Activated CD4-positive, alpha-beta T cell treated with anti-CD3 and anti-CD28 coated beads, Interleukin-2, amount 50 U/mL, for 1 hour (primary cell): ENCODE measurements at places on chromosomes 6 and 20.

GRCh38 chr20:34976286-34976685 is 20.6 kb downstream of the MYH7B start:
- DNase-seq = no peak

GRCh38 chr20:4573564-4574355 is 147.9 kb upstream of the PRND start:
- DNase-seq = no peak

DNA sequence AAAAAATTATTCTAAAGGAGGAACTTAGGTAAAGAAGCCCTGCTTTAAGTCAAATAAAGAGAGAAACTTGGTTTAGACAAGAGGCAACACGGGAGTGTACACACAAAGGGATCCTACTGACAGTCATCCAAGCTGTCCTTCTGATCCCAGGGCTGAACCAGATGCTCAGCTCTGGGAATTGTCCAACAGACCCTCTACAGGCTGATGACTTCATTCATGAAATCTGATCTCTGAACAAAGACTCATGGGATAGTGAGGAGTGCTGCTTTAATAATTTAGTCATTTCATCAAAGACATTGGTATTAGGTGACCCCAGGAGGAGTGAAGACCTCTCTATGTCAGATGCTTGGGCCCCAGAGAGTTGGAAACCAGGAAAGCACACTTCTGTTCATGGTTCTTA is 65.6 kb upstream of the ARMH2 start:
- no peak for DNase-seq

GRCh38 chr6:42336431-42336830 is 115.3 kb downstream of the TRERF1 start:
- DNase-seq = no peak

DNA sequence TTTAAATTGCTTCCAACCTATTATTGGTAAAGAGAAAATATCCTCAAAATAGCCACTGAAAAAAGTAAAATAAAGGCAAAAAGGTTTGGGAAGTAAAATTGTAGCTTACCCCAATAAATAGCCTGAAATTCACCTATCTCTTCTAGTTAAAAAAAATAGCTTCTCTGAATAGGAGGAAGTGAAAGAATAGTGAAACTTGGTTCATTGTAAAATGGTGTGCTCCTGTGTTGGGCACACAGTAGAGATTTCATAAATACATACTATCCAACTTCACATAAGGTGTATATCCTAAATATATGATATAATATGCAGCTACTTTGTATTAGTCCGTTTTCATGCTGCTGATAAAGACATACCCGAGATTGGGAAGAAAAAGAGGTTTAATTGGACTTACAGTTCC is 45.3 kb downstream of the CDK19 start:
- DNase-seq = no peak

DNA sequence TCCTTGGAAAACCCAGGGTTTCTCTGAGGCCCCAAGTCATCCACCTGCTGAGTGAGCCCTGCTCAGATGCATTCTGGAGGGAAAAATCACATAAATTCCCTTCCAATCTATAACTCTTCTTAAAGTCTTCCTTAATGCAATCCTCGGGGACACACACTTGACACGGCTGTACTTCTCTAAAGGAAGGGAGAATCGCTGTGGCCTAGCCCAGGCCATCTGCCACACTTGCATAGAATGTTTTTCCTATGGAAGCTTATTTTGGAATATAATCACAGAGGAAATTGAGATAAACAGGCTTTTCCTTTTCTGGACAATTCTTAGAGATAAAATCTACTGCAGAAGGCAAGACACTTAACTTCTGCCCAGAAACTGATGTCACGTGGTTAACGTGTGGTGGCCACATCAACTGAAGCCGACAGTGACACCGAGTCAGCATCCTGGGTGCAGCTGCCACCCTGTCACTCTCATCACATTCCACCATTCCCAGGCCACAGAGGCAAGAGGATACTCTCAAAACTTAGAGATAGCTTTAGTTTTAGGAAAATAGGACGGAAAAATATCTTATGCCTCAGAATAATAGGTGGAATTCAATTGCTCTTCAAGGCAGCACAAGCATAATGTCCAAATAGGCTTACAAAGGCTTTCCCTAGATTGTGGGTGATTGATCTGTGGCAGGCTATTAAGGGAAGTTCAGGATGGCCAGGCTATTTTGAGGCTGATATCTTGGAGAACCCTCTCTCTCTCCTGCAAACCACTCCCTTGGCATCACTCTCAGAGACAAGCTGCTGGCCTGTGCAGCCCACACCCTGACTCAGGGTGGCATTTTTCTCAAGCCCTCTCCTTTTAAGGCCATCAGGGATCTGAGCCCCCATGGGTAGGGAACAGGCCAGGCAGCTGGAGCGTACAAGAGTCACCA is 29.6 kb downstream of the PSMB1 start:
- DNase-seq = no peak
